B cell (primary cell): ENCODE measurements at places on chromosomes 16 and 17.
A peak's percentile ranks its signal among the peaks of the same experiment; 100 is the strongest.

DNA sequence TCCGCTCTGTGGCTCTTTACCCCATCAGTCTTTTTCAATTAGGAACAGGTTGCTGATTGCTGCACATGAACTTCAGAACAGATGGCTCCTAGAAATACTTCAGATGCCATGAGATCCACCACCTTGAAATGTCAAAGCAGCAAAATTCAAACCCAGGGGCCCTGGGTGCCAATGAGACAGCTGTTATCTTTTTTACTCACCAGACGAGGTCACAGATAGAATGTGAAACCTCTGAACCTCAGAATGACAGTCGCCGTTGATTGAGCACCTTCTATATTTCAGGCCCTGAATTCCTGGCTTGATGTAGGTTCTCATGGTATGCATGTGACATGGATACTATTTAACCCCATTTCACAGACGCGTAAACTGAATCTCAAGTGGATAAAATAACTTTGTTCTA is 63.0 kb downstream of the MAF start:
- H3K27me3 ChIP-seq: no peaks in the 10 kb centered on the region
- no peaks in the 10 kb centered on the region for H3K36me3 ChIP-seq
- DNase-seq: no peak
- H3K4me1 ChIP-seq: no peaks in the 10 kb centered on the region

DNA sequence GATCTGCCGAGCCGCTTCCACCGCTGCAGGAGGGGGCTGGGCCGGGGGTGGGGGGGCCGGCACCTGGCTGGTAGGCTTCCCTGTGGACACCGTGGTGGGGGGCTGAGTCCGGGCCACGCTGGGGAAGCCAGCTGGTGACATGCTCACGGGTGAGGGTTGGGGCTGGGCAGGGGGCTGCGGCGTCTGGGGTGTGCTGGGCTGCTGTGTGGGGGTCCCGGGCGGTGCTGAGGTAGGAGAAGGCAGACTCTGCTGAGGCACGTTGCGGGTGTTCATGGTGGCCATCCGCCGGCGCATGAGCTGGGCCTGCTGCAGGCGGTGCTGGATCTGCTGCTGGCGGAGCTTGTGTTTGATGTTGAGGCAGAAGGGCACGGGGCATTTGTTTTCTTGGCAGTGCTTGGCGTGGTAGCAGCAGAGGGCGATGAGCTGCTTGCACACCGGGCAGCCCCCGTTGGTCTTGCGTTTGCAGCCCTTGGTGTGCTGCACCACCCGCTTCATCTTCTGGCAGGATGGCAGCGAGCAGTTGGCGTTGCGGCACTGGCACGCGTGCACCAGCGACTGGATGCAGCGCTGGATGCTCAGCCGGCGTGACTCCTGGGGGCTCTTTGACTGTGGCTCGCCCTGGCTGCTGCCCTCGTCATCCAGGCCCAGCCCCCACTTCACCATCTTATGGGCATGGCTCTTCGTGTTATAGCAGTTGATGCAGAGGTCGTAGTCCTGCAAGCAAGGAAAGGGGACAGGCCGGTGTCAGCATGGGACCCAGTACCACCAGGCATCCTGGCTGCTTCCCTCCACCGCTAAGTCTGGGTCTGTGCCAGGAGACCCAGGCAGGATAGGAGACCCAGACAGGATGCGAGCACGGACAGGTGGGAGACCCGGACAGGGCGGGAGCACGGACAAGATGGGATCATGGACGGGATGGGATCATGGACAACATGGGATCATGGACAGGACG is 12.1 kb upstream of the TRAP1 start:
- peaks cover 61% of the 10 kb centered on the region for H3K36me3 ChIP-seq
- no peak for DNase-seq
- H3K27ac ChIP-seq: no peak overlapping the region
- H3K4me3 ChIP-seq: no peak overlapping the region
- no peaks in the 10 kb centered on the region for H3K27me3 ChIP-seq
- H3K4me1 ChIP-seq: no peaks in the 10 kb centered on the region

- H3K4me1 ChIP-seq: no peaks in the 10 kb centered on the region
- H3K36me3 ChIP-seq: no peaks in the 10 kb centered on the region
- no peaks in the 10 kb centered on the region for H3K27me3 ChIP-seq
- no peak for DNase-seq
These were observed 114.2 kb upstream of the TMEM97 start for GRCh38 chr17:28204751-28205150.

DNA sequence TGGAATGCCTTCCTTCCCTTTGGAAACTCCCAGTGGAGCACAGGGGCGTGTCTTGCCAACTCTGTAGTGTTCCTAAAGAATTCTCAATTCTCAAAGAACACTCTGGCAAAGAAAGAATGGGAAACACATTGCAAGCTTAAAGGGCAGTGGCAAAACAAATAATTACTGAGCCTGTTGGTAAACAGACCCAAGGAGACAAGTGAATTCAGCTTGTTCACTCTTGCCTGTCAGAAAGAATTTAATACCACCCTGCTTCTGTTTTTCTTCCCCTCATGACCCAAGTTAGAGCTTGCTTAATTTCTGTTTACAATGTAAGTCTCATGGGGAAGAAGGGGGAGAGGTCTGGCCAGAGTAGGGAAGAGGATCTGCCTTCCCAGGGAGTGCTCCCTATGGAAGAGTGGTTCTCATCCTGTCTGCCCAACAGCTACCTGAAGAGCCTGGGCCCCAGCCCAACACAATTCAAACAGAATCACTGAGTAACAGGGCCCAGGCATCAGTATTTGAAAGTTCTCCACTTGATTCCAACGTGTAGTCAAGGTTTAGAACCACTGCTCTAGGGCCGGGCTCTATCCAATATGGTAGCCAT is 386.0 kb downstream of the SLC39A11 start:
- no peaks in the 10 kb centered on the region for H3K36me3 ChIP-seq
- no peak overlapping the region for H3K4me3 ChIP-seq
- no peak overlapping the region for H3K27ac ChIP-seq
- H3K4me1 ChIP-seq: no peaks in the 10 kb centered on the region
- H3K27me3 ChIP-seq: no peaks in the 10 kb centered on the region

DNA sequence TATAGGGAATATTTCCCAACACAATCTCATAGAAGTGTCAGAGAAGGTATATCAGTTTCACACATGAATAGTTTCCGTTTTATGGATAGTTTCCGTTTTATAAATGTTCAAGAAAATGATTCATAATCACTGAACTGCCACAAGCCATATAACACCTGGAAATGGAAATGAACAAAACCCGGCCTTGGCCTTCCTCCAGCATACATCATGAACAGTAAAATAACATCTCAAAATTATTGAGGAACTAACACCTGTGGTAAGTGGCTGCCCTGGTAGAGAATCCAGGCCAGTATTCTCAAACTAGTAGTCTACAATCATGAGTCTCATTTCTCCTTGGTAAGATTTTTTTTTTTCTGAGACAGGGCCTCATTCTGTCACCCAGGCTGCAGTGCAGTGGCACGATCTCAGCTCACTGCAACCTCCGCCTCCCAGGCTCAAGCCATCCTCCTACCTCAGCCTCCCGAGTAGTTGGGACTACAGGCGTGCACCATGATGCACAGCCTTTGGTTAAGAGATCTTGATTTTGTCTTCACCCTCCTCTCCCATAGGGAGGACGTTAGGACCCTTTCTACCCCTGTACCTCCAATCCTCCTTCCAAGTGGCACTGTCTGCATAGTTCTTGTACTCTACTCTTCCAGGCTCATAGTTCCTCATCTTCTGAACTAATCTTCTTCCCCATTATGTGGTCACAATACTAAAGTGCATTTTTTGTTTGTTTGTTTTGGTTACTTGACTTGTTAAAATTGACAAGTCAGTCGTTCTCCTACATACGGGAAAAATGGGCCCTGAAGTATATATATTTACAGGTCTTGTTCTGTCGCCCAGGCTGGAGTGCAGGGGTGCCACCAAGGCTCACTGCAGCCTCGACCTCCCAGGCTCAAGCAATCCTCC is 15.0 kb upstream of the RGS9 start:
- H3K36me3 ChIP-seq: no peaks in the 10 kb centered on the region
- no peaks in the 10 kb centered on the region for H3K27me3 ChIP-seq
- H3K4me1 ChIP-seq: peaks cover 9% of the 10 kb centered on the region
- peak overlapping the region; percentile 79 for H3K4me3 ChIP-seq
- no peak for DNase-seq
- no peak overlapping the region for H3K27ac ChIP-seq

GRCh38 chr17:83034525-83034924 is 44.9 kb upstream of the METRNL start:
- H3K4me3 ChIP-seq: no peak overlapping the region
- peaks cover 2% of the 10 kb centered on the region for H3K36me3 ChIP-seq
